Breast epithelium (tissue), 4 donors: ENCODE measurements at places on chromosomes 11 and 22.

- no peak for DNase-seq
Observed at GRCh38 chr11:77039491-77040400, 5.5 kb downstream of the B3GNT6 start.

- no peak for DNase-seq
Observed at GRCh38 chr11:86047275-86047991, 21.5 kb downstream of the PICALM start.

DNA sequence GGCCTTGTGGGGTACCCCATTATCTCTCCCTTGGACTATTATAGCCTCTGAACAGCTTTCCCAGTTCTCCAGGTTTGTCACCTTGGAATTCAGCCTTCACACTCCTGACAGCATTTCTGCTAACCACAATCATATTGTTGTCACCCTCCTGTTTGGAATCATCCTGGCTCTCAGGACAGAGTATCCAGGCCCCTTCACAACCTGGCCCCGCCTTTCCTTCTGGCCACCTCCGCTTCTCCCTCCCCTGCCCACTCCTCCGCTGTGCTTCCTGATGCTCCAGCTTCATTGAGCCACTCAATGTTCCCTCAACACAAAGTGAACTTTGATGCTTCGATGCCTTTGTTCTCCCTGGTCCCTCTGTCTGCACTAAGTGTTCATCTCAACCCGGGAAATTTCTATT is 3.1 kb downstream of the GPR83 start:
- DNase-seq, result no peak

GRCh38 chr11:65780770-65781151 is at the start of gene AP5B1:
TSS of gene AP5B1 (minus strand) at chr11:65780976. CDS start at chr11:65780591, 385 bp downstream.
- DNase-seq, result peak; percentile 58

DNA sequence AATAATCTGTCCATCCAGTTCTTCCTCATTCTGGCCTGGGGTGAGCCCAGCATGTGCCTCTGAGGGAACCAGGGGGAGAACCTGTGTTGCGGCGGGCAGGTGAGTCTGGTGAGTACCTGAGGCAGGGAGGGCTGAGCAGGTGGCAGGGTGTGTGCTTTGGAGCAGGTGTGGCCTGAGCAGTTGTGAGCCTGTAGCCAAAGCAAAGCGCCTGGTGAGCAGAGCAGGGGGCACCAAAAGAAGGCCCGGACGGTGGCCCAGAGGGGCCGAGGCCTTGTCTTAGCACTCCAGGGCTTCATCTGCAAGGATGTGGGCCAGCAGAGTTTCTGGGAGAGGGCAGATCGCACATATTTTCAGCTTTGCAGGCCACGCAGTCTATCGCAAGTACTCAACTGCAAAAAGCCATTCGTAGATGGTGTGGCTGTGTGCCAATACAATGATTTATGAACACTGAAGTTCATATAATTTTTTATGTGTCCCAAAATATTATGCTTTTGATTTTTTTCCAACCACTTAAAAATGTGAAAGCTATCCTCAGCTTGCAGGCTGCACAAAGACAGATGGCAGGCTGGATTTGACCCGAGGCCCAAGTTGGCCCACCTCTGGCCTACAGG is 8.7 kb downstream of the GLB1L2 start:
- no peak for DNase-seq

DNA sequence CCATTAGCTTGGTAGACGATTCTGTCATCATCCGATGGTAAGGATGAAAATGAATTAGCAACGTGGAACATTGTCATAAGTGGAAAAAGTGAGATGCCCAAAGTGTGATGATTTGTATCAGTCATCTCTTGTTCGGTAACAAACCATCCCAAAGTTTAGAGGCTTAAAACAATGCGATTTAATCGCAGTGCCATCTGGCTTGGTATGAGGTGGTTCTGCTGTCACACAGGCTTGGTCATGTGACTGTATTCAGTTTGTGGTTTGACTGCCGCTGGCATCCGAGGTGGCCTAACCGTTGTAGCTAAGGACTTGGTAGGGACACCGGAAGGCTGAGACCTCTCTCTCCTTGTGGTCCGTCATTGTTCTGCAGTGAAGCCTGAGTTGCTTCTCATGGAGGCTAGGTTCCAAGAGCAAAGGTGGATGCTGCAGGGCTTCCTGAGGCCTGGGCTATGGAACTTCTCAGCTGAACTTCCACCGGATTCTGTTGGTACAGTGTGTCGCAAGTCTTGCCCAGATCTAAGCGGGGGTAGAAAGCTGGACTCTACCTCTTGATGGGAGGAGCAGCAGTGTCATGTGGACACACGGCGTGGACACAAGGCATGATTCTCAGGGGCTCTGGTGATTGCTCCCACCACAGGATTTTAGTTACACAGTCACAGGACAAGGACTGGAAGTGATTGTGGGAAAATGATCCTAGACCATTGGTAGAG is 36.3 kb downstream of the BCR start:
- DNase-seq, result no peak

GRCh38 chr11:134598368-134598767 is 186.3 kb upstream of the B3GAT1 start:
- no peak for DNase-seq

- no peak for DNase-seq
Observed at GRCh38 chr11:121723246-121723741, 270.5 kb upstream of the SORL1-AS1 start.

GRCh38 chr22:34255042-34255441 is 334.8 kb upstream of the LARGE1 start:
- DNase-seq, result no peak

DNA sequence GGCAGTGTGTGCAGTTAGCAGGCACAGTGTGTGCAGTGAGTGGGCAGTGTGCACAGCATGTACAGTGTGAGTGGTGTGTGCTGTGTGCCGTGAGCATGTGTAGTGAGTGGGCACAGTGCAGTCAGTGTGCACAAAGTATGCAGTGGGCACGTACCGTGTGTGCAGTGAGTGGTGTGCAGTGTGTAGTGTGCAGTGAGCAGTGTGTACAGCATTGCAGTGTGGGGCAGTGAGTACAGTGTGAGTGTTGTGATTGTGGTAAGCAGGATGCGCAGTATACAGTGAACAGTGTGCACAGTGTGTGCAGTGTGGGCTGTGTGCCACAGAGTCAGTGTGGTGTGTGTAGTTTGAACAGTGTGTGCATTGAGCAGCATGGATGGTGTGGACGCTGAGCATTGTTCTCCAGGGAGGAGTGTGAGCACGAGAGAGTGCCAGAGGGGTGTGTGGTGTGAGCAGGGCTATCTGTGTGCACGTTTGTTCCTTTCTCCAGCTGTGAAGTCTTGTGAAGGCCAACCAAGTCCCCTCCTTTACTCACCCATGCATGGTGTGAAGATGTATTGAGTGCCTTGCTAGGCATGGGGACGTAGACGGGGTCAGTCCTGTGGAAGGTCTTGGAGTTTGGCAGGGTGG is 3.0 kb downstream of the SHANK3 start:
- no peak for DNase-seq

- no peak for DNase-seq
Observed at GRCh38 chr11:33237039-33237597, 20.1 kb upstream of the HIPK3 start.

DNA sequence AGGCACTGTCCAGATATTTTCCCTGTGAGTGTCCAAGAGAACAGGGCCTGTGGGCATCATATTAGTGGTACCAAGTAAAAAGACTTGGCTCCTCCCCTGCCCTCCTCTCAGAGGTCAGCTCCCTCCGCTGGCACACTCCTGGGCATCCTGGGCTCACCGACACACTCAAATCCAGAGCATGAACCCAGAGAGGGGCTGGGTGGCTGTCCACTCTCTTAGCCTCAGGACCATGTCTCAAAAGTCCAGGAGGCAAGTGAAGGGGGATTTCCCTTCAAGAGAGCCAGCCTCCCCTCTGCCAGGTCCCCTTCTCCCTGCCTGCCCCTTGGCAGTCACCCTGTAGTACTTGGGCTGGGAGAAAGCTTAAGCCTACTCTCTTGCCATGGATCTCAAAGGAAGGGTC is 10.3 kb downstream of the BCL9L start:
- no peak for DNase-seq

DNA sequence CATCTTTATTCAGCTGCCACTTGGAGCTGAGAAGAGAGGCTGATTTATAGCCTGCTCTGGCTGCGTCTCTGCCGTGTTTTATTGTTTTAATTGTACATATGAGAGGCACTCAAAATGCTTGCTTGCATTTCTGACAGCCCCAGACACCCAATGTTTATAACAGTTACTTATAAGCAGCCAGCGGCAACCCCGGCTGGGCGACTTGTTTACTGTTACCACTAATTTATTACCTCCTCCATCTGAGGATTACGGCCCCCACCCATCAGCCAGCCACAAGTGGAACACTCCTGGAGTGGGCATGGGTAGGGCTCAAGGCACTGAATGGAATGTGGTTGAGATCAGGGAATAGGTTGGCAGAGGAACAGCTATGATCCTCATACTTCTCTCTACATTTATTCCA is 61.2 kb downstream of the CLPB start:
- DNase-seq, result no peak

DNA sequence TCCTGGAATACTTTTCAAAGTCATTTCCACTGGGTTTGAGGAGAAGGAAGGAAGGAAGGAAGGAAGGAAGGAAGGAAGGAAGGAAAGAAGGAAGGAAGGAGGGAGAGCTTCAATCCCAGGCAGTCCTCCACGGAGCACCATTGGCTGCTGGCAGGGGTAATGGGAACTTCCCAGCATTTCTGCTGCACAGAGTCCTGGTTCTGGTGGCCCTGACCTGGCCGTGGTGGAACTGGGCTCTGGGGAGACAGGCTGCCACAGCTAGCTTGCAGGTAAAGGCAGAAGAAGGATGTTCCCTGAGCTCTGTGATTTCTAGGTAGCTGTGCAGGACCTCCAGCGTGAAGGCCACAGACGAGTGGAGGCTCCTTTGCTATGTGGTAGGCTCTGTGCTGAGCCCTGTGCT is 10.6 kb downstream of the PKNOX2 start:
- DNase-seq, result no peak

GRCh38 chr11:107619926-107620325 is 29.0 kb downstream of the ELMOD1 start:
- DNase-seq, result no peak

GRCh38 chr11:82869657-82870056 is 30.6 kb downstream of the PRCP start:
- no peak for DNase-seq

GRCh38 chr22:22959147-22959827 is 71.7 kb downstream of the IGLL5 start:
- peak; percentile 50 for DNase-seq

- no peak for DNase-seq
Observed at GRCh38 chr11:126487711-126488110, 132.2 kb downstream of the ST3GAL4 start.

DNA sequence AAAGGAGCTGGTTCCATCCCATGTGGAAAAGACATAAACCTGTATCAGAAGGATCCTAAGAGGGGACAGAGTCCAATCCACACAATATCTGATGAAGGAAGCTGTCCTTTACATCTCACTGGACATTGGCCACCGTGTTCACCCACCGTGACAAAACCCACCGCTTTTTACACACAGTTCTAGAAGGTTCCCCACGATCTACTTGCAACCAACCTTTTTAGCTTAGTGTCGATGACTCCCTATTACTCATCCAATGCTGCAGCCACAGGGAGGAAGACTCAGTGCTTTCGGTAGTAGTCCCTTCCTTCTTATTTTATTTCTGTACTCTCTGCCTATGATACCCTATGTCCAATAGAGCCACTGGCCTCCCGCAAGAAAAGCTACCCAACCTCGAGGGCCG is 65.4 kb downstream of the MAPK1 start:
- DNase-seq, result no peak

- no peak for DNase-seq
Observed at GRCh38 chr11:10201343-10201742, 92.7 kb downstream of the SBF2 start.

DNA sequence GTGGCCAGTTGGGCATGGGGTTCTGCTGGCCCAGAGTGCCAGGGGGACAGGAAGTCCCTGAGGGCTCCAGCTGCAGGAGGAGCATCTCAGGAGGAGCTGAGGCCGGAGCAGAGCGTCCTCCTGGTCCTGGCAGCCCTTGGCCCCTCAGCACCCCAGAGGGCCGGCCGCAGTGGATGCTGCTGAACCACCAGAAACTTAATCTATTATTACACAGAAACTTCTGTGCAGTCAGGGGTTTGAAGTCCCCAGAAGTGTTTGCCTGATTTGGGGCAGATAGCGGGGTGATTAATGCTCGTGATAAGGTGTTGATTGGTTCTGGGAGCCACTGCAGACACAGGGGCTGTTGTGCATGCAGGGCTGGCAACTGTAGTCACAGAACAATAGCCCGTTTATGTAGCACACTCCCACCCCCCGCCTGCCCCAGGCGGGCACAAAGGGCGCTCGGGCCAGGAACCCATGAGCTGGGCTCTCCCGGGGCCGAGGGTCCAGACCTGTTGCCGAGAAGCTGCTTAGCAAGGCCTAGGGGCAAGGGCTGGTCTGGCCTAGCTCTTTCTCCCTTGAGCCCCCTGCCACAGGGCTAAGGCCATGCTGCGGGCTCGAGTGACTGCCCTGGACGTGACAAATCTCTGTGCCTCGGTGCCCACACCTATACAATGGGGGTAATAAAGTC is 29.0 kb upstream of the KCNQ1OT1 start:
- no peak for DNase-seq

GRCh38 chr22:41048791-41049717 is 43.3 kb upstream of the EP300 start:
- DNase-seq, result no peak

GRCh38 chr11:45676522-45677095 is 11.2 kb upstream of the CHST1 start:
- DNase-seq, result no peak

- no peak for DNase-seq
Observed at GRCh38 chr22:41845380-41846267, 12.7 kb downstream of the SREBF2 start.

GRCh38 chr11:61766353-61766841 is 14.0 kb downstream of the MYRF start:
- DNase-seq, result no peak

DNA sequence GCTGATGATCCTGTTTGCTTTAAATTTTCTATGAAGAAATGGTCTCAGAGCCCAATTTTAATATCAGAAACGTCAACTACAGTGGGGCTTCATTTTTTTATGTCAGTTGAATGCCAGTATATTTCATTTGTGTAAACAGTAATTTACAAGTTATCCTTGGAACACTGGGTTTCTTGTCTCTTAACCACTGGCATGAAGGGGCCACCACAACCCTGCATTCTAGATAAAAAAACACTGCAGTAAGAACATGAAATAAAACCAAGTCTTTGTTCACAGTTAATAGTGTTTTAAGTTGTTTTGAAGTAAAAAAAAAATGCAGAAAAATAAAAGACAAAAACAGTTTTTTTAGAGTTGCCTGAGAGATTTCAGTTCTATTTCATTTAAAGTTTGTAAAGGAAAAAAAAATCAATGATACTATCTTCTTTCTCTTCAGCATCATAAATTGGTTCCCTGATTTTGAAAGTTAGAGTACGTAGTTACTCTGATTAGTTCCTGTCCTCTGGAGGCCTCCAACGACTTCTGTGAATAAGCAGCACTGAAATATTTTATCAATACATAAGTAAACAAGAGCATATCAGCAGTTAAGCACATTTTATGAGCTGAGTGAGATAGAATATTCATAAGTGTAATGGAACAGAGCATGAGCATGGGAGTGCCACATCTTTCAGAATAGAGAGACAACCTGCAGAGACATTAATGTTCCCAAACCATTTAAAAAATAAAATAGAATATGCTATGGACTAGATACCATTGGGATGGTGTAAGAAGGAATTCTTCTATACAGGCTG is 7.8 kb upstream of the DDI1 start:
- no peak for DNase-seq

- no peak for DNase-seq
Observed at GRCh38 chr11:87127101-87127500, 89.4 kb downstream of the TMEM135 start.
